ENCODE measurements at places on chromosomes 16 and 17.

GRCh38 chr16:50234771-50235556 is 31.4 kb upstream of the ADCY7 start:
- no peak for DNase-seq

GRCh38 chr17:63476854-63477479 is at the start of gene ACE:
TSS of gene ACE (plus strand) at chr17:63477061. CDS start at chr17:63477095, 34 bp downstream.
- no peak for DNase-seq

DNA sequence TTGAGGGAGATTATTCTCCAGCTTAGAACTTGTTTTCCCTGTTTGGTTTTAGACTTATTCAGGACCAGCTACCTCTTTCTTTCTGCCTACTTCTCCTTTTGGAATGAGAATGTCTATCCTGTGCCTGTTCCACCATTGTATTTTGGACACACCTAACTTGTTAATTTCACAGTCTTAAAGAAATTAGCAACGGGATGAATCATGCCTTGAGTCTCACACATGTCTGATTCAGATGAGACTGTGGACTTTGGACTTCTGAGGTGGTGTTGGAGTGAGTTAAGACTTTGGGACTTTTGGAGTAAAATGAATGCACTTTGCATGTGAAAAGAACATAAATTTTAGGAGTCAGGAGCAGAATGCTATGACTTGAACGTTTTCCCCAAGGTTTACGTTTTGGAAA is 581.4 kb downstream of the CDH11 start:
- no peak for DNase-seq

GRCh38 chr16:920051-920681 is 50.6 kb downstream of the LMF1 start:
- DNase-seq = no peak

DNA sequence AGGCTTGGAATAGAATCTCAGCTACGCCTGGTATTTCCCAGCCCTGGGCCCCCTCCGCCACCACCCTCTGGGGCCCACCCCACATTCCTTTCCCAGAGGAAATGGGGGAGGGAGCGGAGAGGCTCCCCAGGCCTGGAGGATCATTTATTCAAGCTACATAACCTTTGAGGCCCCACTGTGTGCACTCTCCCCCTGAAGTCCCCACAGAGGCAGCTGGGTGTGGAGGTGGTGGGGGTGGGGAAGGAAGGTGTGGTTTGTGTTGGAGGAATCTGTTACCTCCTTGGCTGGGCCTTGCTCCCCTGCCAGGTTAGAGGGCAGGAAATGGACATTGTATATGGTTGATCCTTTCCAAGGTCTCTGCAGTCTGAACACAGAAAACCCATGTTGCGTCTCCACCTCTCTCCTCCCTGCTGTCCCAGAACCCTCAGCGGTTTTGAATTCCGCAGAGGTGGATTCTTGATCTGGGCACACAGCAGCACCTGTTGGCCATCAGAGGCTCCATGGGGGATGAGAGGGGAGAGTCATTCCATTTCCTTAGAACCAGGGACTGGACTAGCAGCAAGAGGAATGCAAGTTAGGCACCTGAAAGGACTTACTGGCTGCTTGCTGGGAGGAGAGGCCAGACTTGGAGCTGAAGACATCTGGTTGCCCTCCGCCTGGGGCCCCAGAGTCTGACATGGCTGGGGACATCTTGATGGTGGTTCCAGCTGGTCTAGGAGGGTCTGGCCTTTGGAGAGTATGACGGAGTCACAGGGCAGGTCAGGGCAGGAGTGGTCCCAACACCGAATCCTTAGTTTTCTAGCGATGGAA is 23.0 kb downstream of the ARHGAP23 start:
- peak; percentile 87 for DNase-seq

- no peak for DNase-seq
These were observed 2.3 kb upstream of the UBALD2 start for GRCh38 chr17:76262732-76263344.

DNA sequence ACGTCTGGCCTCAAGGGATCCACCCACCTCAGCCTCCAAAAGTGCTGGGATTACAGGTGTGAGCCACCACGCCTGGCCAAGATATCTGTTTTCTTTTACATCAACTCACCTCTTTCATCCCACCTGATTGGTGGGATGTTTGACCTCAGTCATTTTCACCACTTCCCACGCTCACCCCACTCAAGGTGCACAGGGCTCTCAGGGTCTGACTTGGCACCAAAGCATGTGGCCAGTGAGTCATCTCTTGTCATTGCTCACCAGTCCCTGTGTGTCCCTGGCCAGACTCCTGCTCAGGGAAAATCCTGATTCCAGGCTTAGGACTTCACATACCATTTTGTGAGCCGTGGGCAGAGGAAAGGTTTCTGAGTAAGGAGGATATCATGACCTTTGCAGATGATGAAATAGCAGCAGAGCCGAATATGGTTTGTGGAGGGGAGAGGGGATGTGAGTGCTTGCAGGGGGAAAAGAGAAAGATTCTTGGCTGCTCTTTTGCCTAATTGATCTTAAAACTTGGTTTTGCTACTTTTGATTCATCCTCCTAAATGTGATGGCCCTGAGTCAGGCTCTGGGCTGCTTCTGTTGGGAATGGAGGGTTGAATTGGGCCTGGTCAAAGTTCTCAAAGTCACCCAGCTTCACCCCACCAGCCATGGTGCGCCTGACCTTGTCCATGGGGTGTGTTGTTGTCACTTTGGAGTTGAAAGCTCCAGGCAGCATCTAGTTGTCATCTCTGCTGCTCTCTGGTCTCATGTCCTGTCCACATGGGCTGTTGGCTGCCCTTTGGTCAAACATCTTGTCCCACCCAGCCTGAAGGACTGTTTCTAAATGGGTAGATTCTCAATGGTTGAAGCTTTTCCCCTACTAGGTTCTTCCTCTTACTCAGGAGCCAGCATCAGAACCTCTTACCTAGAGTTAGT is 6.0 kb upstream of the KCNH6 start:
- no peak for DNase-seq

DNA sequence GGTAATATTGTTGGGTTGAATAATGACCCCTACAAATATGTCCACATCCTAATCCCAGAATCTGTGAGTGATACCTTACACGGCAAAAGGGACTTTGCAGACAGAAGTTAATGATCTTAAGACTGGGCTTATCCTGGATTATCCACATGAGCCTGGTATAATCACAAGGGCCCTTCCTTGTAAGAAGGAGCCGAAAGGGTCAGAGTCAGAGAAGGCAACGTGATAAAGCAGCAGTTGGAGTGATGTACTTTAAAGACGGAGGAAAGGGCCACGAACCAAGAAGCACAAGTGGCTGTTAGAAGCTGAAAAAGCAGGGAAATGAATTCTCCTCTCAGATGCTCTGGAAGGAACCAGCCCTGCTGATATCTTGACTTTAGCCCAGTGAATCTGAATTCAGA is 137.8 kb downstream of the UTP18 start:
- no peak for DNase-seq

DNA sequence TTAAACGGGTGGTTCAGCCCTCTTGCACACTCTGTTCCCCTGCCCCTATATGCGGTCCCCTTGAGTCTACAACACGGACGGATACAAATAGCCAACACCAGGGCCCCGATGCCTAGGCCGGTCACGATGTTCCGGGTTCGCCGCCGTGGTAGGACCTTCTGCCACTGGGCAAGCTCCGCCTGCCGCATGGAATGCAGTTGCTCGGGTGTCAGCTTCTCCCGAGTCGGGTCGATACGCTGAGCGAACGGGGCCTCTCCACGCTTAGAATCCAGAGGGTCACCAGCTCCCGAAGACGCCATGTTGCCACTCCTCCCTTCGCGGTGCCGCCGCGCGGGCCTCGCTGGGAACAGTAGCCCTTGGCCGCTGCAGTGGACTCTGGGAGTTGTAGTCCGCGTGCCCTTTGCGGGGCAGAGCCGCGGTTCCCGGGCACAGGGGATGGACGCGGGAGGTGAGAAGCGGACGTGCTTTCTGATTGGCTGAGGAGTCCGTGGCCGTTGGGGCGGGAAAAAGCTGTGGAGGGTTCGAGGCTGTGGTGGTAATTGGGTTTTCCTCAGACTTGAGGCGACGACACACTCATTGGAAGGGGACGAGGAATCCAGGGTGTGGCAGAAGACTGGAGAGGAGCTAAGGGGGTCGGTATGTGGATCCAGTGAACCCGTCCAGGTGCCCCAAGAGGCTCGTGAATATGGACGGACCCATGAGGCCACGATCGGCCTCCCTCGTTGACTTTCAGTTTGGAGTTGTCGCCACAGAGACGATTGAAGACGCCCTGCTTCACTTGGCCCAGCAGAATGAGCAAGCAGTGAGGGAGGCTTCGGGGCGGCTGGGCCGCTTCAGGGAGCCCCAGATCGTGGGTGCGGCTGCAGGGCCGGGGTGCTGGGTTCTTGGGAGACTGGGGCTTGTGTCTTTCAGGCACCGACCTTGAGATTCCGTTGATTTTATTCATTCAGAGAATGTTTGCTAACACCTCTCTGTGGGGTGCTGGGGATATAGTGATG is at the start of the genes CNTD1 and COA3:
CNTD1 (plus strand) TSS at position 479 of the 998 bp plus-strand sequence; CDS start at position 686, 207 bp downstream.
COA3 (minus strand) TSS at position 322 of the 998 bp plus-strand sequence; CDS start at position 299, 23 bp downstream.
- peak; percentile 87 for DNase-seq

GRCh38 chr16:85231959-85232358 is 119.7 kb upstream of the CIBAR2 start:
- DNase-seq = no peak

DNA sequence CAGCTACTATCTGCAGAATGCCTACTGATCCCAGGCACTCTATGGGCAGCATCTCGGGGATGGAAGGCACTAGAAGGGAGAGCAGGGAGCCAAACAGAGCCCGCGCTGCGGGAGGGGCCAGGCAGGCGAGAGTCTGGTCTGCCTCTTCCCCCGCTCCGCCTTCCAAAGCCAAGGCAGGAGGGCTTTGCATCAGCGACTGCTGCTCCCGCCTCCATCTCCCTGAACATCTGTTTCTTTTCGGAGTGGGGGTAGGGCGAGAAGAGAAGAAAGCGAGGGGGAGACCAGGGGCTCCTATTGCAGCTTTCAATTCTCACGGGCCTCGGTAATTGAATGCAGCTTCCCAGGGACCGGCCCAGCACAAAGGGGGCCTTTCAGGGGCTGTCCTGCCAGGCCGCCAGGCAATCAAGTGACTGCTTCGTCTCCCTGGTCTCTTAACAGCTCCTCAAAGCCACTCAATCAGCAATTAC is 31.4 kb upstream of the CDC42EP4 start:
- DNase-seq = no peak

- DNase-seq = no peak
These were observed 19.0 kb downstream of the GPR179 start for GRCh38 chr17:38324772-38325171.

DNA sequence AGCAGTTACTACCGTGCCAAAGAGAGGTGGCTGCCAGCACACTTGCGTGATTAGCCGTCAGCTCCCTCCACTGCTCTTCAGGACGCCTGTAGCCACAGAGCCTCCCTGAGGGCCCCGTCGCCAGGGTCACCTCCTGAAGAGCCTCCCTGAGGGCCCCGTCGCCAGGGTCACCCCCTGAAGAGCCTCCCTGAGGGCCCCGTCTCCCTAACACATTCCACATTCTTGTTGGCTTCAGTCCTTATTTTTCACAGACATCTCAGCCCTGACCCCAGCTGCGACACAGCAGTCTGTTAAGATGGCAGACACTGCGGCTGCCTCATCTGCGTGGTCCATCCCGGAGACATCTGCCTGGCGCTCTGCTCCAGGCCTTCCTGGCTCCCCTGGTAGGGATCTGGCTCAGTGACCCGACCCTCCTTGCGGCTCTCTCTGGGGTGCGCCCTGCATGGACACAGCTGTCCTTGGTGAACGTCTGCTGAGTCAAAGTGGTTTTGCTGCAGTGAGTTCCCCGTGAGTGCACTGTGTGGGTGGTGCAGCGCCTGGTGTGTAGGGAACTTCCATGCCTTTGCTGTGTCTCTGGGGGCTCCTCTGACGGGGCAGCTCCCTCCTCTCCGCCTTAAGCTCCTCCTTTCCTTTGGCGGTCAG is 11.4 kb downstream of the ACSF3 start:
- DNase-seq = peak; percentile 42

GRCh38 chr17:3782751-3783150 is 18.2 kb downstream of the ITGAE start:
- no peak for DNase-seq

GRCh38 chr16:49168126-49168525 is 113.5 kb downstream of the CBLN1 start:
- no peak for DNase-seq

DNA sequence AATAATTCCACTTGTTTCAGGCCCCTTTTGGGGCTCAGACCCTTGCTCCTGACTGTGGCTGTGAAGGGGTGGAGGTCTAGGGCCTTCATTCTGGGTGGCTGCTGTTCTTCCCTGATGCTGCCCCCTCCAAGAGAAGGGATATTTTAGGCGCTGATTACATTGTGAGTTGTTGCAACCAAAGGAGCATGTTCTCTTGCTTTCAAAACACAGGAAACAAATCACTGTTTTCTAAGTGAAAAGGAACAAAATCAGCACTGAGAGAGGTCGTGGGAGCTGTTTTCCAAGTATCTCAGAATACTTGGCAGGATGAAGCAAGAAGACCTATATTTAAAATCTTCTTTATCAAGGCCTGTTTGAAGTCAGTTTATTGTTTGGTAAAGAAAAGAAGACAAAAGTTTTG is 25.3 kb upstream of the SEC14L1 start:
- DNase-seq = no peak

- no peak for DNase-seq
These were observed 155.5 kb downstream of the ZNF423 start for GRCh38 chr16:49700251-49701064.

- DNase-seq = peak; percentile 91
These were observed 220.1 kb upstream of the SOX9 start for GRCh38 chr17:71900621-71901229.

GRCh38 chr16:49335828-49336227 is 37.8 kb upstream of the C16orf78 start:
- no peak for DNase-seq

GRCh38 chr17:70560471-70560870 is 391.1 kb downstream of the KCNJ2 start:
- no peak for DNase-seq

- DNase-seq = peak; percentile 61
These were observed 806 bp downstream of the MRM1 start for GRCh38 chr17:36602030-36602748.

DNA sequence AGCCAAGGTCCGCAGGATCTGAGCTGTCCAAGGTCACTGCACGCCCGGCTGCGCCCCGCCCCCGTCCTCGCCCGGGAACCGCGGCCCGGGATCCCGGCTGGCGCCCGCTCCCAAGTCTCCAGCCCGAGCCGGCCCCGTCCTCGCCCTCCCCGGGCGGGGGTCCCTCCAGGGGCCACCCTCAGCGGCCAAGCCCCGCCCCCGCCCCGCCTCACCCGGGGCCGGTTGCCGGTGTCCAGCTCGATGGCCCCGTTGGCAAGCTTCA is 216 bp downstream of the VPS9D1 start:
- DNase-seq = peak; percentile 65

- no peak for DNase-seq
These were observed 50.1 kb downstream of the KLHDC4 start for GRCh38 chr16:87715658-87716057.

DNA sequence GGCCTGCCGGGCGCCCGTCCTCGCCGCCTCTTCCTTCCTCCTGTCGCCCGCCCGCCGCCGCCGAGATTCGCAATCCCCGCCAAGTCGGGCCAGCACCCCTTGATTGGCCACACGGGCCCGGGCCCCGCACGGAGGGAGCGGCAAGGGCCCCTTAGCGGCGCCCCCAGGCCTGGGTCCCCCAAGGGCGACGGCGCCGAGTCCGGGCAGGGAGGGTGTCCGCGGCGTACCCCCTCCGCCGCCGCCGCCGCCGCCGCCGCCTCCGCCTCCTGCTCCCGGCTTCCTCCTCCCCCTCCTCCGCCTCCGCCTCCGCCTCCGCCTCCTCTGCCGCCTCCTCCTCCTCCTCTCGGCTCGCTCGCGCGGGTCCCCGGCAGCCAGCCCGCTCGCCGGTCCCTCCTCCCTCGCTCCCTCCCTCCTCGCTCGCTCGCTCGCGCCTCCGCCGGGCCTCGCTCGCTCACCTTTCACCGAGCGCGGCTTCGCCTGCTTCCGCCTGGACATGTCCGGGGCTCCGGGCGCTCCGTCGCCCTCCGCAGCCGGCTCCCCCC is 561 bp downstream of the ZNF423 start:
- no peak for DNase-seq

Data from RWPE2 (cell line).